ENCODE measurements at places on chromosomes 7 and 10.

DNA sequence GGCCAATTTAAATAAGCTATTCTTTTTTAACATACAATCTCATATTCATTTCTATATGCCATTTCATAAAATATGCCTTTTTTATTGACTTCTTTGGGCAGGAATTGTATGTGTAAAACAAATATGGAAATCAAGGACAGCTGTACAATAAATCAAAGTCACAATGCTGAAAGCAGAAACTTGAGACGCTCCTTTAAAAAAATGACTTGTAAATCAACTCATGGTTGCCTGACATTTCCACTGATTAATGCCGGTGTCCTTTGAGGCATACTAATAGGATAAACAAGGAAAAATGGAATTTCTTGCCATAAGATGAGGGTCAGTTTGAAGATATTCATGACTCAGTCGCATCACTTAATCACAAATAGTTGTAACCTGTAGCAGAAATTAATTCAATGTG is 247.4 kb upstream of the TEX47 start:
- no peak for DNase-seq

- DNase-seq, result no peak
Observed at GRCh38 chr7:99267841-99268576, 4.6 kb upstream of the MYH16 start.

DNA sequence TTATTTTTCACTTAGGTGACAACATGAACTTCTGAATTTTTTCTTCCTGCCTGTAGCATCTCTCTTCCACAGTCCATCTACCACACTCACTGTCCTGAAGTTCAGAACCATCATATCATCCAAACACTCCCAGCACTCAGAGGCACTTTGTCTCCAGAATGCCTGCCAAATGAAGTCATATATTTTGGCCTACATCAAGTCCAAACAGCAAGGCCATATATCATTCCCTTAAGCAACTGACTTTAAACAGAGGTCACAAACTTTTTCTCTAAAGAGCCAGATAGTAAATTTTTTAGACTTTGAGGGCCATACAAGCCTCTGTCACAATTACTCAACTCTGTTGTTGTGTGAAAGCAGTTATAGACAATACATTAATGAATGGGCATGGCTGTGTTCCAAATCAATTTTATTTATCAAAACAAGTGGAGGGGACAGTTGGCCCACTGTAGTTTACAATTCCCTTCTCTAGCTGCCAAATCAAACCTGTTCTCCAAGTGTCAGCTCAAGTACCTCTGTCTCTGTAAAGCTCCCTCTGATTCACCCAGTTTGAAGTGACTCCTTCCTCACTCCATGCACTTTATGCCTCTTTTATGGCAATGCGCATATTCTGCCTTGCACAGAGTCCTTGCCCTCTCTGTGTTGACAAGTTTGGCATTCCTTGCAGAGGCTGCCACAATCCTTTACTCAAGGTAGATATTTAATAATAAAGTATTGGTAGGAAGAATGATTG is 305.7 kb downstream of the FZD1 start:
- no peak for DNase-seq

DNA sequence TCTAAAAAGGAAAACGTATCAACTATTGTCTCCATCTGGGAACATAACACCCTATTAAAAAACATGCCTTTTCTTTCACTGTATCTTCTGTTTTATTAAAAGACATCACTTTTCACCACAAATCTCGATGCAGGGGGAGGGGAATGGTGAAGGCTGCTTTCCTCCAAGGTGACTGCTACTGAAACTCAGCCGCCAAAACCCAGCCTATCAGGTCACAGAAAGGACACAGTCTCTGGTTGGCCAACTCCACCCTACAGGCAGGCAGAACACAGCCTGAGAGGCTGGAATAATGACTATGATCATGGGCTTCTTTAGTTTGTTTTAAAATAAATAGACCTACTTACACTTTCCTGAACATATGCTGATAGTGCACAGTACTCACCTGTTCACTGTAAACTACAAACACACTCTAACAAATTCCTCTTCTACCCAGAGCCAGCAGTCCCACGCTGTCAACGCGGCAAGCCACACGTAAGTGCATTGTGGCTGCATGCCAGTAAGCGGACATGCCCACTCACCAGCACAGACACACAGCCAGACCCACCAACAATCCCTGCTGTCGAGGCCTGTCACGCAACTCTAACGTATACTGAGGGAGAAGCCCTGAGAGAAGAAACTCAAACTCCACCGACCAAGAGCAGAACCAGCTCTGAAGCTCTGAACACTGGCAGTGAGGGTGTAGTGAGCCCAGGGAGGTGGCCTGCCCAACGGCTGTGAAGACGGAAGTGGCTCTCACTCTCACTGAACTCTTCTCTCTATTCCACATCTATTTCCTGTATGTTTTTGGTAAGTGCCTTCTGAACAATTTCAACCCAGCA is 41.8 kb downstream of the NCAPG2 start:
- DNase-seq, result no peak
